ENCODE measurements at places on chromosomes 1 and 21.

GRCh38 chr1:176241385-176242015 is 34.4 kb upstream of the COP1 start:
- no peak for DNase-seq

- DNase-seq, result no peak
Observed at GRCh38 chr1:41476807-41477361, 7.6 kb downstream of the EDN2 start.

DNA sequence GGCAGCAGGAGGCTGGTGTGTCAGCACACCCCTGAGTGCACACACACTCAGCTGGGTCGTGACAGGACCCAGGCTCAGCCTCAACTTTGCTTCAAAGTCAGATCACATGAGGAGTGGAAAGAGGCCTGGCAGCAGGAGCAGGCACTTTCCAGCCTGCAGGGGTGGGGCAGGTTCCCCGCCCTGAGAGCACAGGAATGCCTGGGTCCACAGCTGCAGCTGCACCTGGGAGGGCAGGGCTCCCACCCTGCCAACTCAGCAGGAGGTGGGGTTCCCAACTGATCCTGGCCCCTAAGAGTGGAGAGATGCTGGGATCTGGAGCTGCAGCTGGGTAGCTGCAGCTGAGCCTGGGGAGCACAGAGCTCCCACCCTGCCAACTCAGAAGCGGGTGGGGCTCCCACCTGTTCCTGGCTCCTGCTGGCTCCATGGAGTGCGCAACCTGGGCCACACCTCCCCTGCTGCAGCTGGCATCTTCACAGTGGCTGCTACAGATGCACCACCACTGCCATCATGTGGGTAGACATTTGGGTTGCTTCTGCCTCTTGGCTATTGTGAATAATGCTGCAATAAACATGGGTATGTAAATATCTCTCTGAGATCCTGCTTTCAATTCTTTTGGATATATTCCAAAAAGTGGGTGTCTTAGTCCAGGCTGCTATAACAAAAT is 415.4 kb downstream of the TTLL7 start:
- no peak for DNase-seq

GRCh38 chr1:23957096-23957495 is 2.5 kb upstream of the PNRC2 start:
- no peak for DNase-seq

DNA sequence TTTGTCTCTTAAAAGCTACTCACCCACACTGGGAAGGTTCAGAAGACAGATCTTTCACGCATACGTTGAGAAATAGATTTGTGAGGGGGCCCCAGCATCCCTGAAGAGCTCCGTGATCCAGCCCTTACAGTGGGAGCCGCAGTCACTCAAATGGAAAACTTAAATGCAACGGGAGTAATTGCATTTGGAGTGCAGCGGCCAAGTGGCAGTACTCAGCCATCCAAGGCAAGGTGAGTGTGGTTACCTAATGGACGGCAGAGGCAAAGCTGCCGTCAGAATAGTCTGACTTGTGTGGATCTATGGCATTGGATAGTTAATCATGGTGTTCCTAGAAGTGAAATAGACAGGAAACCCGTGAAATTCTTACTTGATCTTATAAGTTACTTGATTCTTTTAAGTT is 5.1 kb downstream of the SPSB1 start:
- no peak for DNase-seq

- DNase-seq, result no peak
Observed at GRCh38 chr21:38787461-38788274, 18.1 kb upstream of the ETS2 start.

DNA sequence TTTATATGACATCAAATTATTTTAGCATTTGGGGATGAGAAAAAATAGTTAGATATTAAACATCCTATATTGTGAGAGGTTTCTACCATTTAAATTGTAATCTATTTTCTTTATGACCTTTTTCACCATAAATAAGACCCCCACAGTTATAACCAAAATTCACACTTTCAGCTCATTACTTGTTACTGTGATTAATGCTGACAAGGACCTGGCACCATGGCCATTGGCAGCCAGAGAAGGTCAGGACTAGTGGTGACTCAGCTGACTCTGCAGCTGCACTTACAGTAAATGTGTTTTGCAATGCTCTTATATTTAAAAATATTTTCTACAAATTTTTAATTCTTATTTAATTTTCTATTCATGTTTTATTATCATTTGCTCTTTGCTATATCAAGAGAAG is 133.3 kb upstream of the C1orf105 start:
- DNase-seq, result no peak

- DNase-seq, result no peak
Observed at GRCh38 chr1:197321811-197322210, 53.8 kb downstream of the CRB1 start.

DNA sequence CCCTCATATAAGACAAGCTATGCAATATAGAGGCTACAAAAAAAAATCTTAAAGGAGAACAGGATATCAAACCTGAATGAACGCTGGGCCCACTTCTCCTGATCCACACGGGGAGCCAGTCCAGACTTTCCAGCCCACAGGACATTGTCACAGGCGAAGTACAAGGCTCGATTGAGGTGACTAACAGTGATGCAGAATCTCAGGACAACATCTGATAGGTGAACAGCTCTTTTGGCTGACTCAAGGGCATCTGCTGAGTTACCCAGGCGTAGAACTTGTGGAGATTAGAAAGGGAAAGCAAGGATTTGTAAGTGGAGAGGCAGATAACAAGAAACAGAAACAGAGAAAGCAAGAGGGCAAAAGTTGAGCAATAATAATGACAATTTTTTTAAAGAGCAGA is 1.8 kb downstream of the PEX11B start:
- DNase-seq, result no peak

DNA sequence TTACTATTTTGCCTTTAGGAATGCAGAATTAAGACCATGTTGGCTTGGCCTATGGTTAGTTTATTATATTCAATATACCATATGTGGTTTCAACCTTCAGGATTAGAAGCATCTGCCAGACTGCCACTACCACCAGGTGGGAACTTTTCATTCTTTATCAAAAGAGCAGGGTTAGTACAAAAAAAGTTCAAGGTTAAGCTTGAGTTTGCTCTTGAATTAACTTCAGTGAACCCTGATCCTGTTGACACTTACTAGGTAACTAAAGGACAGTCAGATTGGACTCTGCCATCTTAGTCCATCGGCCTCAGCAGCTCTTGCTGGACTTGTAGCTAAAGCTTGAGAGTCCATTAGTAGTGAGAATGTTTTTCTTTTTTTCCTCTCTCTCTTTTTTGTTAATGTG is 22.1 kb downstream of the CLIC4 start:
- DNase-seq, result no peak

All from NCI-H1417 treated with DMSO at 0.1 percent for 48 hours (cell line).